ENCODE measurements at places on chromosomes 7 and 10. TPM values are rescaled to one million over a fixed set of nuclear protein-coding genes. Genes with fewer than 3 reads are reported as not detected.

The ZNF804B gene
- total RNA-seq = not detected

GRCh38 chr10:53536322-53536721, 763.7 kb upstream of the MBL2 start:
- DNase-seq = no peak

DNA sequence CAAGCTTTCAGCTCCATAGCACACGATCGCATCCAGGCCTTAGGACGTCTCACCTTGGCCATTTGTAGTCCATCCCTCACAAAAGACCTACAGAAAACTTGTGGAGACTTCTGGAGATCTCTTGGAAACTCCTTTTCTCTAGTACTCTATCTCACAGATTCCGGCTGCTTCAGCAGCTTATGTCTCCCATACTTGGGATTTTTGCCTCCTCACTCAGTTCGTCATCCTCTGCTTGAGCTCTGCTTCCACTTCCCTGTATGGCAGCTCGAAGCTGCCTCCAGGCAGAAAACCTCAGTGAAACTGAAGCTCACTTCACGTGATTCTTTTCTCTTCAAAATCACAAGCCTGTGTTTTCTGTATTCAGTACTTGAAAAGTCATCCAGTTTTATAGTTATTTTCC, 178.7 kb upstream of the GDF10 start:
- no peak for DNase-seq

The GPR15LG gene
- not detected for total RNA-seq

DNA sequence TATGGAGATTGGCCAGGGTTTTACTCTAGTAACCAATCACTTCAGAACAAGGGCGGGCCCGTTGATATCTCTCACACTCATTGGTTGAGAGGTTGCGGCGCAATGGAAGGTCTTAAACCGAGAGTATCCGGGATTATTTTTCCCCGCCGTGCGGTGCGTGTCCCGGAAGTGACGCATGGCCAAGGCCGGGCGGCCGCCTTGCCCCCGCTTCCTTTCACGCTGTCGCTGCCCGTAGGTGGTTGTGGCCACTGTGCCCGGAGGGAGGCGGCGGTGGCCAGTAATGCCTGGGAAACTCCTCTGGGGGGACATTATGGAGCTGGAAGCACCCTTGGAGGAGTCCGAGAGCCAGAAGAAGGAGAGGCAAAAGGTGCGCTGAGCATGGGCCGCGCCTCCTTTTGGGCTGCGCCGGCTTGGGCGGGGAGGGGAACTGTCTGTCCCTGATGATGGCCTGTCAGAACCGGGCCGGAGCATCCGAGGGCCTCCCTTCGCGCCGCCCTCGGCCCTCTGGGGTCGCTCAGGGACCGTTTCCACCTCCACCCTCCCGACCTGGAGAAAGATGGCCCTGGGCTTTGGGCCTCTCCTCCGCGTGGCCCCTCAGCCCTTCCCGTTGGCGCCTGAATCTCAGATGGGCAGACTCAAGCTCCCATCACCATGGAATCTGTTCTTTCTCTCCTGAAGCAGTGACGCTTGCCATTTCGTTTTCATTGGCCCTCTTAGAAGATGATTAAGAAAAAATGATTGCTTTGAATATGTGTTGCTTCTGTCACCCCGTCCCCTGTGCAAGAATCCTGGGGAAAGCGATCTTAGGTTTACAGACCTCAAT, at the start of gene DDX50:
TSS of gene DDX50 (plus strand) at position 211 of the 823 bp plus-strand sequence. CDS start at position 281, 70 bp downstream.
- peak; percentile 97 for DNase-seq

DNA sequence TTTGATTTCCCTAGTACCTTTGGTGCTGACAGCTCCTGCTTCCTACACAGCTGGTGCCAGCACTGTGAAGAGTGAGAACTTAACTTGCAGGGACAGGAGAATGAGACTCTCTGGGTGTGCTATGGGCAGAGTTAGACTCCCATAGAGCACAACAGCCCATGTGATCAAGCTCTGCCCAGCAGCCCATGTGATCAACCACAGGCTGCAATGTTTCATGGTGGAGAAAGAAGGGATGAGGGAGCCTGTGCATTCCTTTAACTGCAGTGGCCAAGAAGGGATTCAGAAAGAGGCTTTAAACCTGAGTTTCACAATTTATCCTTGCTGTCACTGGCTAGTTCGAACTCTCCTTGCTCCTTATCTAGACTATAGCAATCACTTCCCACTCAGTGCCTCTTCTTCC, 10.0 kb upstream of the MEST start:
- no peak for DNase-seq

The SCRN1 gene
- total RNA-seq = 124 TPM

GRCh38 chr10:119829429-119829828, 43.2 kb downstream of the MCMBP start:
- DNase-seq = no peak

The ATP6V0A4 gene
- total RNA-seq = not detected

The HTR5A gene
- not detected for total RNA-seq

DNA sequence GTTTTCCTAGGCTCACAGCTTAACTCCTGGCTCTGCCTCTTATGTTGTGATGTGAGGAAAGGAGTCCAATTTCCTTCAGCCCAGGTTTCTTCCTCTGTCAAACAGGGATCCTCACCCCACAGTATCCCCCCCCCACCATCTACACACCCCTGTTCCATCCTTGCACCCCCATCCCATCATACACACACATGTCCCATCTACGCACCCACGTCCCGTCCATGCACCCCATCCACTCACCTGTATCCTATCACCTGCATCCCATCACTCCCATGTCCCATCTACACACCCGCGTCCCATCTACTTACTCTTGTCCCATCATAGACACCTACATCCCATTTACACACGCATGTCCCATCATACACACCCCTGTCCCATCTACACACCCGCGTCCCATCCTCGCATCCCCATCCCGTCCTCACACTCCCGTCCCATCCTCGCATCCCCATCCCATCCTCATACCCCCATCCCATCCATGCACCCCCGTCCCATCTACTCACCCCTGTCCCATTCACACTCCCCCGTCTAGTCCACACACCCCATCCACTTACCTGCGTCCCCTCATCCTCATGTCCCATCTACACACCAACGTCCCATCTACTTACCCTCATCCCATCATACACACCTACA, 117.3 kb downstream of the TRRAP start:
- no peak for DNase-seq

The ELAPOR2 gene
- 61.3 TPM for total RNA-seq

The PPIF gene
- 31.6 TPM for total RNA-seq

DNA sequence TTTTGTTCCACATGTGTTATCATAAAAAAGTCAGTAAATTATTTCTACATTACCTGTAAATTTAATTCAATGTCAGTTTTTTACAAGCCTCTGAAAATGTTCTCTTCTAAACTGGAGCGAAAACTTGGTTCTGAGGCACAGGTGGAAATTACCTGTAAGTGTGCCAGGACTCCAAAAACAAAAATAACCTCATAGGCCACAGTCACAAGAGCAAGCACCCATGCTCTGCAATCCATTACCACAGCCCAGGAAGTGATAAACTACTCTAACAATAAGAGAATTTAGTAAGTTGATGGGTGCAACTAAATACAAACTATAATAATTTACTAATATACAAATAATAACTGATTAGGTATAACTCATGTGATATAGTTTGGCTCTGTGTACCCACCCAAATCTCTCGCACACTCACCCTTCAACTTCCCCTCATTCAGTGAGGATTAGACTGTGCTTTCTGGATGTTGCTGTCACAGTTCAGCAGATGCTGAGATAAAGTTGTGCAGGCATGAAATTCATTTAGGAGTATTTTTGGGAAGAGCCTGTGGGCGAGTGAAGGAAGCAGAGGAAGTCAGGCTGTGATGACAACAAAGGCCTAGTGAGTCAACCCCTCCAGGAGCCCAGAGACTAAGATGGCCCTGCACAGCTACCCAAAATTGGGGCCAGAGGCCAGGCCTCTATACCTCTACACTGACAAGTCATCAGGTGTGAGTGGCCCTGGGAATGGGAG, 16.3 kb upstream of the GIMAP6 start:
- no peak for DNase-seq

DNA sequence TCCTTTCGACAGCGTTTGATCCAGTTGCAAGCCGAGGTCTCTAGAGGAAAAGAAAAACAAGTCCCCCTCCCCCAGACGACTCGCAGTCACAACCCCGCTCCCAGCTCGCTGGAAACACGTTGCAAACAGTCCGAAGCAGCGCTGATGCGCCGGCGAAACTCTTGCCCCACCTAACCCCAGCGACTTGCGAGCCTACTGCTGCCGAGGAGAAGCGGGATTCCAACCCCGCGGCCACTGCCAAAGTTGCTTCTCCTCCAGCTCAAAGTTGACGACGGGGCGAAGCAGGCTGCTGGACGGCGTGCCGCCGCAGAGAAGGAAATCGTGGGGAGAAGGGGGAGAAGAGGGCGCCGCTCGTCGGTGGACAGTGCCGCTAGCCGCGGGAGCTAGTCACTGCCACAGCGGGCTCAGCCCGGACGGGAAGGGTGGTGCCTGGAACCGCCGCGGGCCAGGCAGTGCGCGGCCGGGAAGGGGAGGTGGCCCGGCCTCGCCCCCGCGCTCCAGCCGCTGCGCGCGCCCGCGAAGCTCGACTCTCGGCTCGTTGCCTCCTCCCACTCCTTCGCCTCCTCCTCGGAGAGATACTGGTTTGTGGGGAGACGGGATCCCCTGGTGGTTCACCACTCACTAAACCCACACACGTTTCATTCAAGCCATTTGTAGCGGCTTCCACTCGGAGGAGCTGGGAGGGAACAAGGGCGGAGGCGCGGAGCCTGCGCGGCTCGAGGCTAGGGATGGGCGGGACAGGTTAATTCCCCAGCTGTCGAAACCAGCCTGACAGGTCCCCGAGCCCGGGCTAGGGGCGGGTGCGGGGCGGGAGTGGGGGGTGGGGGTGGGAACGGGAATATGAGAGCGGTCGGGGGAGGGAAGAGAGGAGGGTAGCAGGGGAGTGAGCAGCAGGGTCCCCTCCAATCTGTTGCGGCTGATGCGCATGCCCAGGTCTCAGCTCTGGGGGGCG, at the start of gene GPR37:
TSS of gene GPR37 (minus strand) at position 392 of the 952 bp plus-strand sequence. CDS start 816 bp downstream, outside the sequence.
- no peak for DNase-seq

DNA sequence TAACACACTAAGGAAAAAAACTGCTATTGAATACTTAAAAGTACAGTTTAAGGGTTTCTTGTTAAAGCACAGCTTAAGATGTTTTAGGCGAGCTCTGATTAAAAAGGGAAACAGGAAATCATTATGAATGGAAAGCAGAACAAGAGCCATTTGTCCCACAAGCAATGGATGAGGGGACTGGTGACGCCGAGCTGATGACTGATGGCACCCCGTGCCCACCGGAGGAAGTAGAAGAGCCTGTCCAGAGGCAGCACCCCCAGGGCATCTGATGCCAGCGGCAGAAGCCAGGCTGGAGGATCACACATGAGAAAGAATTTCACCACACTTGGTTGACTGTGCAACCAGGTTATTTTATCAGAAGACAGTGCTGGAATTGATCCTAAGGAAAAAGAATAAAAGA, 15.0 kb upstream of the INSIG1 start:
- DNase-seq = no peak

The NRAP gene
- total RNA-seq = not detected

DNA sequence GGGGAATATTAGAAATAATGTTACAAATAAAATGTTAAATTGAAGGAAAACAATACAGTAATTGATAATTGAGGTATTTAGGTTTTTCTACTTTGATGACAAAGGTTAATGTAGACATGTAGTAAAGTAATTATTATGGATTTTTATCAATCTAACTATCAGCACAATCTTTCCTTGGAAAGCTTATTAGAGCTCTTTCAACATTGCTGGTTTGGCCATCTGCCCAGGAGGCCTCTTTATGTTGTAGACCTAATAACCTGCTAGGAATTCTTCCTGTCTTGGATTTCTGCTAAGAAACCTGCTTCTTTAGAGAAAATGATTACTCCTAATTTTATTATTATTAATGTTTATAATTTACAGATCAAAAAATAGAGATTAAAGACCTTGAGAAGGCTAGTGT, 78.9 kb downstream of the CHRM2 start:
- no peak for DNase-seq

The PDGFA gene
- 44.5 TPM for total RNA-seq

GRCh38 chr7:73395538-73396503, 37.8 kb upstream of the FZD9 start:
- no peak for DNase-seq

DNA sequence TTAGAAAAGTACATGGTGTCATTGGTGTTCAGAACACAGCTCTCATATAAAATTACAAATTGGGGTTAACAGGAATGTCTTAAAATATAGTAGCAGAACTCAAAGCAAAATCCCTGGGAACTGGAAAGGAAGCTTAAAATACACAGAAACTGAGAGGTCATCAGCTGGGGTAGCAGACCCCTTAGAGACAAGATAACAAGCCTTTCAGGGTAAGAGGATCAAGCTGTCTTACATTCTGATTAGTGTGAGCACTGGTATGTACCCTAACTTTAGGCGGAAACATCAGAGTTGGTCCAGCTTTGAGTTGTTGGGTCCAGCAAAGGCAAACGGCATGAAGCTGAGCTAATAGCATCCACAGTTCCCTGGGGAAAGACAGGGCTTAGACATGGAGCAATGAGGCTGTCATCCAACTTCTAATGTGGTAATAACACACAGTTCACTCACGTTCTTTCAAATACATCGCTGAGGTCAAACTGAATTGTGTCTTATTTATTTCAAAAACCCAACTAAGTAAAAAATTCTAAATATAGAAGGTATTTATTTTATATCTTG, 32.6 kb downstream of the ARHGAP21 start:
- DNase-seq = no peak

DNA sequence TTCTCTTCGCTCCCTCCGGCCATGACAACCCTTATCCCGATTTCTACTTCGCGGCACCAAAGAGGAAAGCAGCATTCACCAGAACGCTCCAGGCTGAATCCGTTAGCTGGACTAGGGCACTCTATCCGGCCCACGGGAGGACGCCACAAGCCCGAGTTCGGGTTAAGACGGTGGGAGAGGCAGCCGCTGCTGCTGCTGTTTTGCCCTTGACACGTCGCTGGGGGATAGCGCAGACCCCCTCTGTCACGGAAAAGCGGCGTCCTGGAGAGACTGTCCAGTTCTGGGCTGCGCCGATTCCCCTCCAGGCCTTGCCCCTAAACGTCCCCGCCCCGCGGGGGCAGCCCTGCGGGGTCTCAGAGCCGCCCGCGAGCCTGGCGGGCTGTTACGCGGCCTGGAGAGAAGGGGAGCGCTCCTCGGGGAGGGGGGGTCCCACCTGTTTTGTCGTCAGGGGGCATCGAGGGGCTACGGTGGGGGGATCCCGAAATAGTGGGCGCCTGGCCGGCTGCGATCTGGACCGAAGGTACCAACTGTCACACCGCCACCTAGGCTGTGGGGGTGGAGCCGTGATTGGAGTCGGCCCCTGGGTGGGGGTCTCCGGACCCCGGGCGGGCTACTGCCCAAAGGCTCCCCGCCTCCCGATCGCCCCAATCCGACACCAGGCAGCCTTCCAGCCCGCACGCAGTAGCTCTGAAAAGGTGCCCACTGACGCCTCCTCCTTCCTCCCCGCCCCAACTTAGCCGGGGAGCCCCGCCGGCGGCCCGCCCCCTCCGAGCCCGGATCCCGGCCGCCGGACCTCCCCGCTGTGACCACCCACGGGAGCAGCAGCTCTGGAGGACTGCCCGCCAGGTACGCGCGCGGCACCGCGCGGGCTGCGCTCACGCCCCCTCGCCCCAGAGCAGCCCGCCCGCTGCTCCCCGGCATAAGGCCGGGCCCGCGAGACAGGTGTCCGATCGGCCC, 772 bp downstream of the SGMS1 start:
- DNase-seq = no peak

GRCh38 chr10:81944609-81945008, 69.6 kb downstream of the NRG3 start:
- DNase-seq = no peak
